ENCODE measurements at places on chromosomes 7 and 10.
A peak's percentile ranks its signal among the peaks of the same experiment; 100 is the strongest.

- DNase-seq = no peak
Measured at GRCh38 chr7:86786376-86786775, 142.7 kb downstream of the GRM3 start.

DNA sequence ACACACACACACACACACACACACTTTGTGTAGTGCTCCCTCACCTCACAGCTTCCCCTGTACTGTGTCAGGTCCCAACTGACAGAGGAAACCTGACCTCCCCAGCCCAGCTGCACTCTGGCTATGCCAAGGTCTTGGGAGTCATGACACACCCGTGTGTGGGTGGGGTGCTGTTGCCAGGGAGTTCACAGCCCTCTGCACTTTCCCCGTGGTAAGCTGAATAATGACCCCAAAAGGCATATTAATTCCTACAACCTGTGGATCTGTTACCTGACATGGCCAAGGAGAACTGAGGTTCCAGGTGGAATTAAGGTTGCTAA, 8.9 kb upstream of the NANOS1 start:
- no peak for DNase-seq

DNA sequence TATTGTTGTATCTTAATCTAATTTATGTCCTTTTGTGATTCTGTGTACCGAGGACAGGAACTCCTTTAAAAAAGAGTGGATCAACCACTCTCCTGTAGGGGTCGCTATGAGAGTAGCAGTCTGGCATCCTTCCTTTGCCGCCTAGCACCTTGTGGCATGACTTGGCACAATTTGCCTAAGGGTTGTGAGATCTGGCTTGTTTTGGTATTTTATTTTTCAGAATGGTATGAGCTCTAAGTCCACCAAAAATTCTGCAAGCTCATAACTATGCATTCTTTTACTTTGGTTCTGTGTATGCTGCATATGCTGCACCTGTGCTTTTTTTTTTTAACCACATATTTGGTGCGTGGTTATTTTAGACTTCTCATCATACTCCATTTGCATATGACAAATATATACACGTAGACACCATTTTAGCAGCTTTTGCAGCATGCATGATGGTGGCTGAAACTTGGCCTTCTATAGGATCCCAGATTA, 112.8 kb downstream of the CDK14 start:
- no peak for DNase-seq

DNA sequence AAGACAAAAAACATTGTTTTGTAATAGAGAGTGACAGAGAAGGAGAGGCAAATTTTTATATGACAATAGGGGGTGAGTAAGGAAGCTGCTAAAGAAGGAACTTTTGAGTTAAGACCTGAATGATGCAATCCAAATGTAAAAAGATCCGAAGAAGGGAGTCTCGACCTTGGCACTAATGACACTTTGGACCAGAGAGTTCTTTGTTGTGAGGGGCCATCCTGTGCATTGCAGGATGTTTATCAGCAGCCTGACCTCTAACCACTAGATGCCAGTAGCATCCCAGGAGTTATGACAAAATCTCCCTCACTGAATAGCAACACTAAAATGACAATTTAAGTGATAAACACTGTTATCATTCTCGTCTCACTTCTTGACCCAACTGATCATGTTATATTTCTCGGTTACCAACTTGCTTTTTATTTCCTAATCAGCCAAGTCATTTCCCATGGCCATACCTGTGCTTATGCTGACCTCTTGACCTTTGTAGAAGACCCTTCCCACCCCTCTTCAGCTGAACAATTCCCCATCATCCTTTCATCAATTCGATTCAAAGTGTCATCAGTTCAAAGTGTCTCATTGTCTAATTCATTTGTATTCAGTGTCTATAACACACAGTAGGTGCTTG, 30.0 kb downstream of the DGKI start:
- DNase-seq = no peak

- DNase-seq = no peak
Measured at GRCh38 chr10:33832124-33832787, 497.8 kb upstream of the NRP1 start.

DNA sequence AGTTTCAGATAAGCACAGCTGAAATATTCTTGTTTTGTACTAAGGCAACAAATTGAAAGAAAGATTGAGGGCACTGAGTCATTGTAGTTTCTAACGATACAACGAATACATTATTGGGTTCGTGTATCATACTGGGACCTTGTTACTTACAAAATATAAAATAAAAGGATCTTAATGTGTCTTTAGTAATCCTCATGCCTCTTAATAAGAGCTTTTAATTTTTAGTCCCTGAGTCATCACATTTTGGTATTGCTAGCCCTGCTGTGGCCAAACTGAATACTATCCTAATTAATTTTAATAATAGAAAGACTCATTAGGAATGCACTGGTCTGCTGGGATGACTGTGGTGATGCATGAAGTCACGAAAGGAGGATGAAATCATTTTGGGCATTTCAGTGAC, 309.7 kb downstream of the EXOC4 start:
- DNase-seq = peak; percentile 59
